ENCODE measurements at places on chromosomes 16 and 17.
A peak's percentile ranks its signal among the peaks of the same experiment; 100 is the strongest.

DNA sequence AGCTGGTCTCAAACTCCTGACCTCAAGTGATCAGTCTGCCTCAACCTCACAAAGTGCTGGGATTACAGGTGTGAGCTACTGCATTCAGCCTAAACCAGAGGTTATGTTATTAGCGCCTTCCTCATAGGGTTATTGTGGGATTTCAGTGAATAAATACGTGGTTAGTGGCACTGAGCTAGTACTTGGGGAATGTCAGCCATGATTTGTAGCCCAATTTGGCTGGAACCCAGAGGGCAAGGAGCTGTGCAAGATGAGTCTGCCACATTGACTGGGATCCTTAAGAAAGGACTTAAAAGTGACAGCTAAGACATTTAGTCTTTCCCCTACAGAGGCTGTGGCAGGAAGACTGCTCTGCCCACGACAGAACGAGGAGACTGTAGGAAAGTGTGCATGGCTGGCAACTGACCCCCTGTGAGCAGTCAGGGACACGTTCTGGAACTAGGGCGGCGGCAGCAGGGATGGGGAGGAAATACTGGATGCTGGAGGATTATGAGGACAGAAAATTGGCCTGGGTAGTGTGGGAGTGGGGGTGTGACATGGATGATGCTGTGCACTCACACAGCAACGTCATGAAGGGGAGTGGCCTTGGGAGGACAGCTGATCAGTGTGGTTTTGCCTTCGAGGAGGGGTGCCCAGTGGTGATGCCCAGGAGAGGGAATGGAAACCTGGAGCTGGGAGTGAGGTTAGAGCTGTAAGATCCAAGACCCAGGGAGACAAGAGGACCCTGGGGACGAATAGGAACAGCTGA, 14.6 kb downstream of the ATP5PD start:
- DNase-seq, result no peak

DNA sequence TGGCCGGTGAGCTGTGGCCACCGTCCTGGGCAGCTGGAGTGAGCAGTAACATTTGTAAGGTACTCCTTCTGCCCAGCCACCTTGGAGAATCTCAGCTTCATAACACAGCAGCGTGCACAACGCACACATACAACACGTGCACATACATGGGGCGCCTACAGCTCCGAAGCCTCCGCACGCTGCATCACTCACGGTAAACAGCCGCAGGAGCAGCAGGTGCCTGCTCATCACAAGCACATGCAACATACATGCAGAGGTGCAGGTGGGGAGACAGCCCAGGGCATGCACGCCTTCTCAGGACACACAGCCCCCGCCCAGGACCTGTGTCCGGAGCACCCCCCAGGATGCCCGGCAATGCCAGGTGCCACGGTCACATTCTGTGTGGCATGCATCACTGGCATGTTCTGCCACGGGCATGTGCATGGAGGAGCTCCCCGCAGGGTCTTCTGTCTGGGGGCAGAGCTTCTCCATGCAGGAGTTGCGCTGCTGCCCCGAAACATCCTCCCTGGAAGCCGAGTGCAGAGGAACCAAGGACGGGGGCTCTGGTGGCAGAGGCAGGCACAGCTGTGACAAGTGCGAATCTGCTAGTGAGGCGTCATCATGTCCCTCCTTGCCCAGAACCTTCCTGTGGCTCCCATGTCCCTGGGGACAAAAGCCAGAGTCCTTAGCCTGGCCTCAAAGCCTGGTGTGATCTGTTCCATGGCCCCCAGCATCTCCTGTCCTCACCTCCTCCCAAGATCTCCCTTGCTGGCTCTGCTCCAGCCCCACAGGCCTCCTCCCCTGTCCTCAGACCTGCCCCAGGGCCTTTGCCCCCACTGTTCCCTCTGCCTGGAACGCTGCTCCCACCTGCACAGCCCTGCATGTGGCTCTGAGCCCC, 184.0 kb upstream of the GSE1 start:
- peak; percentile 8 for DNase-seq

DNA sequence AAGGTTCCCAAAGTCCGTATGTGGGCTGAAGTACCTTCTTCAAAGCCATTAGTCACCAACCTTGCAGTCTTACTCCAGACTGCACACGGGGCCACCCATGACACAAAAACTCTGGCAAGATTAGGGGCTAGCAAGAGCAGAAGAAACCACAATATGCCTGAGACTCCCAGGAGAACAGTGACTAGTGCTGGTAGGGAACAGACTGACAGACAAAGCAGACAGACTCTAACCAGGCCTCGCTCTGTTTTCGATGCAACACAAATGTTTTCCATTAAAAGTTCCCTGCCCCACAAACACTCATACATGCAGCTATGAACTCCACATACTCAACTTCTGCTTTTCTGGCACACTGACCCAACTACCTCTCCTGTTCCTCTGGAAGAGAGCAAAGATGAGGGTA, 102.2 kb downstream of the HIC1 start:
- DNase-seq, result no peak

- DNase-seq, result peak; percentile 60
Measured at GRCh38 chr16:49921791-49922456, 66.0 kb upstream of the ZNF423 start.

DNA sequence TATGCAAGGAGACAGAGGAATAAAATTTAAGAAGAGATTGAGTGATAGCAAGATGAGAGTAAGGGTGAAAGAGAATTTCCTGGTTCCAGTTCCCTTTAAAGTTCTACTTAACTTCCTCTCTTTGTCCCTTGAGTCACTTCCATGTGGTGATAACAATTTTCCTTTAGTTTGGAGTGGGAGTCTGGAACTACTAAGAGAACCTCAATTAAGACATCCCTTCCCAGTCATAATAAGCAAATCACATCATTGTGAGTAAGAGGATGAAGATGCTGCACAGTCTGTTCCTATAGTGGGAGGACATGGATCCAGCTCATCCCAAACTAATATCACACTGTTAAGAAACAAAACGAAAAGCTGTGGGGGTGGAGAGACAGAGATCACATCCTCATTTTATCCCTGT, 24.4 kb downstream of the TBX21 start:
- DNase-seq, result no peak

GRCh38 chr17:45666641-45667040, 117.5 kb upstream of the CRHR1 start:
- no peak for DNase-seq

GRCh38 chr17:49361129-49361901, 735 bp downstream of the ZNF652 start:
- peak; percentile 38 for DNase-seq

DNA sequence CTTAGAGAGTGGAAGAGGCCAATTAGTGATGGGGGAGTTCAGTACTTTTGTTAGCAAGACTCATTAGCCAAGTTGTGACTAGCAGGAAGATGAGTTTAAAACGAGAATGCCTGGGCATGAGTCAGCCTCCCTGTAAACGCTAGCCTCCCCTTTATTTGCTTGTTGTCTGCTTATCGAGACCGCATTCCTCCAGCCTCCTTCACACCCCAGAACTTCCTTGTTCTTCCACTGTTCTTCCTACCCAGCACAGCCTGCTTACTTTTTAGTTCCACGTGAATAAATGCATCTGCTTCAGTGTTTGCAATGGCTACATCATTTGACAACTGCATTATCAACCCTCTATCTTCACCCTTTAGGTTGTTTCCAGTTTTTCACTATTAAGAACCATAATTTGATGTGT, 20.2 kb upstream of the OR3A1 start:
- no peak for DNase-seq
